ENCODE measurements at places on chromosomes 16 and 17.

DNA sequence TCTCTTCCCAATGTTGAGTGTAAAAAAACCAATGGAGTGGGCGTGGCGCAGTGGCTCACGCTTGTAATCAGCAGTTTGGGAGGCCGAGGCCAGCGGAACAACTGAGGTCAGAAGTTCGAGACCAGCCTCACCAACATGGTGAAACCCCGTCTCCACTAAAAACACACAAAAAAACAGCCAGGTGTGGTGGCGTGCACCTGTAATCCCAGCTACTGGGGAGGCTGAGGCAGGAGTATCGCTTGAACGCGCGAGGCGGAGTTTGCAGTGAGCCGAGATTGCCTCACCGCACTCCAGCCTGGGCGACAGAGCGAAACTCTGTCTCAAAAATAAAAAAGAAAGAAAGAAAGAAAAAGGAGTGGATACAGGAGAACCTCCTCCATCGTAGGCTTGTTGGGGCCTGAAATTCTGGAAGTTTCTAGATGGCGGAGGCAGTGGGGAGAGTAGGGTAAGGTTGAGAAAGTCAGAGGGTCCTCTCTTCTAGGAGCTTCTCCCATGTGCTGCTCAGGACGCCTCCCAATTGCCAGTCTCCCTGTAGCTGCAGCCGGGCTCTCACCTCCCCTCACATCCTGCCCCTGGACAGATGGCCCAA is 709 bp upstream of the ZNF764 start:
- DNase-seq = no peak

DNA sequence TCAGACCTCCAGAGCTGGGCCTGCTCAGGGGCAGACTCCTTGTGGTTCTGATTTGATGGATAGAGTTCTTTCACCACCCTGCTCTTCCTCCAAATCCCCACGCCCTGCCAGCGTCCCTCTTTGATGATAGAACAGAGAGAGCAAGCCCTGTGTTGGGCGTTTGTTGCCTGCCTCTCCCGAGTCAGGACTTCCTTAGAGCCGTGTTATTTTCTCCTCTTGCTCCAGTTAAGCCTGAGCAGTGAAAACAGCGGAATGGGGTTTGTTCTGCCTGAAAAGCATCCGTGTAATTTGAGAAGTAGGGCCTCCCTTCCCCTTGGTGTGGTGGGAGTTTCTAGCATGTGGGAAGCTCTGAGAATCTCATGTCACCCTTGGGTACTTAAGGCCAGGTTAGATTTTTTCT is 22.1 kb downstream of the TMEM94 start:
- DNase-seq = no peak

DNA sequence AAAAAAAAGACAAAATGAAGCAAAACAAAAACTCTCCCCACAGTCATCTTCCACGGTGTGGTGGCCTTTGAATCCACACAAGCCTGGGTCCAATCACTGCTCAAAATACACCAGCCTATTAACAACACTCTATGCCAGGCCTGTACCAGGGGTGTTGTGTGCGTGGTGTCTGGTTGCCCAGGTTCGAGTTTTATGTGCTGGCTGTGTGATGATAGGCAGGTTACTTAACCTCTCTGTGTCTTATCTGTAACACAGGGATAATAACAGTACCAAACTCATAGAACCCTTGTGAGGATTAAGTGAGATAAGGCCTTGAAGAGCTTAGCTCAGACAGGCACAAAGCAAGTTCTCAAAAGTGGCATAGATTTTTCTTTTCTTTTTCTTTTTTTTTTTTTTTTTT is 235.2 kb downstream of the PARN start:
- DNase-seq = no peak

- no peak for DNase-seq
These were observed 70.3 kb upstream of the NOL11 start for GRCh38 chr17:67647482-67647881.

DNA sequence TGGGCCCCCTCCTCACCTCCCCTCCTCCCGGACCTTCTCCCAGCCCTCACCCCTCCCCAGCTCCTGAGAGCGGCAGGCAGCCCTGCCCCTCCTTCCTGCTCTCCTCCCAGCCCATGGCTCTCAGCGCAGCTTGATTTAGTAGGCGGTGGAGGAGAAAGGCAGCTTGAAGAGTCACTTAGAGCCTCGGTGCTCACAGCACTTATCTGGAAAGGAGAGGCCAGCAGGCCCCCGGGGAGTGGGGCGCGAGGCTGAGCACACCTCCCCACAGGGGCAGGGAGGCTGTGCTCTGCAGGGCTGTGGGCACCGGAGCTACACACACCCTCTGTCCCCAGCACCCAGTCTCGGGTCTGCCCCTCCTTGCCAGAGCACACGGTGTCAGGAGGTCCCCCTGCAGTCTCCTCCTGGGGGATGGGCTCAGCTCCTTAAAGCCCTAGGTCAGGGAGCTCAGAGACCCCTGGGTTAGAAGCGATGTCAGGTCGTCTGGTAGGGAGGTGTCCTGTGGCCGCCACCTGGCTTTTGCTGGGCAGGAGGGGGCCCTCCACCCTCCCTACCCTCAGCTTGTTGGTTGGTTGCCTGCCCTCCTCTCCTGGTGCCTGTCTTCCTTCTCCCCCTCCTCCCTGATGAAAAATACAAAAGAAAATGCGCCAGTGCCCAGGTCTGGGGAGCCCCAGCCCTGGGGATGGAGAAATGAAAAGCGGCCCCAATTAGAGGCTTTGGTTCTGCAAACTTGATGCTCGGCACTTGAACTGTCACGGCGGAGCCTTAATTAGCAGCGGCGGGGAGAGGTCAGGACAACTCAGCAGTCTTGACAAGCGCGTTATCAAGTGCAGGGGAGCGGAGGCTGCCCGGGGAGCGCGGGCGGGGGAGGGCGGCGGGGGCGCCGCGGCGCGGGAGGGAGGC is 151.1 kb upstream of the GSE1 start:
- peak; percentile 12 for DNase-seq
